ENCODE measurements at places on chromosomes 5 and 9.

DNA sequence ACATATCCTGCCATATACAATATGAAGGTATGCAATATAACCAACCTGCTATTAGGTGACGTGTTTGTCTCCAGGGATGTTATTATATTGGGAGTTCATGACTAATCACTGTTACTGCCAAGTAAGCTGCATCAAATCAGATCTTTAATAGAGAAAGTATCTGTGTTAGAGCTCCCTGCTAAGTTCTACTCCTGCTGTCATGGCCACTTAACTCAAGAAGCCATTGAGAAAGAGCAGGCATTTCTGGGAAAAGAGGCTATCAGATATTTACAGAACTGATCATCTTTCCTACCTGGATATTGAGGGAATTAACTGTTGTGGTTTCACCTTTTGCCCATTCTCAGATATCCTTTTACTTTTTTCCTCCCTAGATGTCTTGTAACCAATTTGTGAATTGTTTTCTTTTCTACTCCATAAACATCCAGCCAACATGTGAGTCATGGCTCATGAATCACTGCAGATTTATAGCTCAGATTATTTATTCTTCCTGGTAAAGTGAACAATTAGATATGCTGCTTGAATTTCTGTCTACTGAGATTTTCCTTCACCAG, 634.8 kb upstream of the FAM174A start:
- no peak for DNase-seq
- H3K27me3 ChIP-seq: no peaks in the 10 kb centered on the region
- H3K36me3 ChIP-seq: no peaks in the 10 kb centered on the region
- H3K27ac ChIP-seq: no peak overlapping the region
- H3K4me3 ChIP-seq: no peak overlapping the region

DNA sequence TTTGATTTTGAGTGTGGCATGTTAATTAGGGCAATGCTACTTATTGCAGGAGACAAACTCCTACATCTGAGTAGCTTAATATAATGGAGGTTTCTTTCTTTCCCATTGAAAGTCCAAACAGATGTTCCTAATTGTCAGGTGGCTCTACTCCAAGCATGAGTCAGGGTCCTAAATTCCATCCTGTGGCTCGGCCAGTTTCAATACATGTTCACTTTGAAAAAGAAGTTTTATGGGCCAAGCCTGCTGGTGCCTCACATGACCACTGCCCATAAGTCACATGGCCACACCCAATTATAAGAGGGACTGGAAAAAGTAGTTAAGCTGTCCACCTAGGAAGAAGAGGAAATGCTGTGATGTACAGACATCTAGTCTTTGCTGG, 170.4 kb downstream of the ARRDC3 start:
- H3K27me3 ChIP-seq: no peaks in the 10 kb centered on the region
- no peaks in the 10 kb centered on the region for H3K36me3 ChIP-seq
- peak overlapping the region; percentile 73 for H3K27ac ChIP-seq
- peak; percentile 88 for DNase-seq
- no peak overlapping the region for H3K4me3 ChIP-seq

DNA sequence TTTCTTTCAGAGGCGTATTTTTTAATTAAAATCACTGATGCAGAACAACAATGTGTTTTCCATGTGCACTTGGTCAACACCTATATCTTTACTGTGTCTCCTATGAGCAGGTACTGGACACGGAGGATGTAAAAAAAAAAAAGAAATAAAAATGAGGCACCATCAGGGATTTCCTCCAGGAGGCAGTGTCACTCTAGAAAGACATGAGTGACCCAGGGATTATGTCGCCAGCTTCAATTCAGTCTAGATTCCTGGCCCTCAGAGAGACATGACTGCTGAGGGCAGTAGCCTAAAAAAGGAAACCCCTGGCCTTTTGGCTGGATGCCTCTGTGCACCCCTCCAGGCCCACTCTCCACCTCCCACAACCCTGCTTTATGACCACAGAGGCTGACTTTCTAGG, 18.3 kb upstream of the IL33 start:
- H3K4me1 ChIP-seq: no peaks in the 10 kb centered on the region
- no peak overlapping the region for H3K4me3 ChIP-seq
- H3K27me3 ChIP-seq: no peaks in the 10 kb centered on the region
- no peaks in the 10 kb centered on the region for H3K36me3 ChIP-seq

DNA sequence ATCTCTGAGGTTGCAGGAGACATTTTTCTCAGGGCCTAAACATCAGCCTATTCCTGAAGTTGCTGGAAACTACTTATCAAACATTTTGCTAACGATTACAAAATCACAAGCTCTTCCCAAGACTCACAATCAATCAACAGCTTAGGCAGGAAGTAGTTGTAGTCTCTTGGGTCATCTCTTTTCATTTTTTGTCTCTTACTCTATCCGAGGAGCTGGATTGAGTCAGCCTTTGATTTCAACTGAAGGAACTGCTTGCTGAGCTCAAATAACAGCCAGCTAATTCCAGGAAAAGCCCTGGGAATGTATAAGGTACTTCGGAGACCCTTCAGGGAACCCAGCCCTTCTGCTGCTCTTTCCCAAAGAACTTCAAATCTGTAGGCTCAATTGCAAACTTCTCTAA, 398.9 kb downstream of the PLK2 start:
- H3K27me3 ChIP-seq: no peaks in the 10 kb centered on the region
- H3K36me3 ChIP-seq: no peaks in the 10 kb centered on the region
- DNase-seq: no peak
- no peaks in the 10 kb centered on the region for H3K4me1 ChIP-seq
- no peak overlapping the region for H3K4me3 ChIP-seq

DNA sequence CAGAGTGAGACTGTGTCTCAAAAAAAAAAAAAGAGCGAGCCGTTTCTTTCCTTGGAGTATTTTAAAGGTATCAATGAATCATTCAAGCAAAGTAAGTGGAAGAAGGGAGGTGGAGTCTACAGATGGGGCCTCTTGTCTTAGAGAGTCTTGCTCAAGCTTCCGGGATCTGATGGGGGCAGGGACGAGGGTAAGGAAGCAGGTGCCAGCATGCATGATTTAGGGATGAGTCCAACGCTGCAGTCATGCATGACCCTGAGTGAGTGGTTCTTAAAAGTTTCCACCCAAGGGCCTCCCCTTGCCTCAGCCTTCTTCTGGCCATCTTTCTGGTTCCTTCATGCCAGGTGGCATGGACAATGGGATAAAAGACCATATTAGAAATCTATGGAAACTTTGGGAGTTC, 79.6 kb downstream of the MYO10 start:
- H3K4me1 ChIP-seq: peaks cover 27% of the 10 kb centered on the region
- no peaks in the 10 kb centered on the region for H3K27me3 ChIP-seq
- H3K4me3 ChIP-seq: no peak overlapping the region
- no peak overlapping the region for H3K27ac ChIP-seq
- no peak for DNase-seq

DNA sequence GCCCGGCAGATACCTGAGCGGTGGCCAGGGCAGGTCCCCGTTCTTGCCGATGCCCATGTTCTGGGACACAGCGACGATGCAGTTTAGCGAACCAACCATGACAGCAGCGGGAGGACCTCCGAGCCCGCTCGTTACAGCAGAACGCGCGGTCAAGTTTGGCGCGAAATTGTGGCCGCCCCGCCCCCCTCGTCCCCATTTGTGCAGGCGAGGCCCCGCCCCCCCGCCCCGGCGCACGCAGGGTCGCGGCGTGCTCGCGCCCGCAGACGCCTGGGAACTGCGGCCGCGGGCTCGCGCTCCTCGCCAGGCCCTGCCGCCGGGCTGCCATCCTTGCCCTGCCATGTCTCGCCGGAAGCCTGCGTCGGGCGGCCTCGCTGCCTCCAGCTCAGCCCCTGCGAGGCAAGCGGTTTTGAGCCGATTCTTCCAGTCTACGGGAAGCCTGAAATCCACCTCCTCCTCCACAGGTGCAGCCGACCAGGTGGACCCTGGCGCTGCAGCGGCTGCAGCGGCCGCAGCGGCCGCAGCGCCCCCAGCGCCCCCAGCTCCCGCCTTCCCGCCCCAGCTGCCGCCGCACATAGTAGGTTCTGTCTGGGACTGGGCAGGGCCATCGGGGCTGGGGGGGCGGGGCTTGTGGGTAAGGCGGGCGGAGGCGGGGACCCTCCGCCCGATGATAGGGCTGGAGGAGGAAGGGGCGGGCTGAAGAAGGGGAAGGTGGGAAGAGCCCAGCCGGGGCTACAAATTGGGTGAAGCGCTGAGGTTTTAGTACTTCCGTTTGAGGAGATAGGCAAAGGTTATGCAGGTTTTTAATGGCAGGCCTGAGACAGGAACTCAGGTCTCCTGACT, at the start of the genes DHFR and MSH3:
TSS of gene DHFR (minus strand) at position 593 of the 840 bp plus-strand sequence. CDS start at position 99, 494 bp downstream.
TSS of gene MSH3 (plus strand) at position 262 of the 840 bp plus-strand sequence. CDS start at position 338, 76 bp downstream.
- peak within 1 kb of the TSS; percentile 93 for H3K27ac ChIP-seq
- H3K4me1 ChIP-seq: peaks cover 15% of the 10 kb centered on the region
- peak within 1 kb of the TSS; percentile 96 for H3K4me3 ChIP-seq
- peaks cover 9% of the 10 kb centered on the region for H3K36me3 ChIP-seq
- peak; percentile 90 for DNase-seq

GRCh38 chr9:82208741-82209450, 220.3 kb downstream of the SPATA31D1 start:
- no peaks in the 10 kb centered on the region for H3K4me1 ChIP-seq
- no peak overlapping the region for H3K27ac ChIP-seq
- no peak for DNase-seq
- no peaks in the 10 kb centered on the region for H3K27me3 ChIP-seq
- H3K4me3 ChIP-seq: no peak overlapping the region

GRCh38 chr5:91125916-91126315, 257.2 kb downstream of the ARRDC3 start:
- no peaks in the 10 kb centered on the region for H3K27me3 ChIP-seq
- no peak overlapping the region for H3K4me3 ChIP-seq
- H3K36me3 ChIP-seq: no peaks in the 10 kb centered on the region
- H3K4me1 ChIP-seq: no peaks in the 10 kb centered on the region

GRCh38 chr9:27329291-27329690, 32.3 kb upstream of the EQTN start:
- H3K4me1 ChIP-seq: no peaks in the 10 kb centered on the region
- no peak for DNase-seq
- no peak overlapping the region for H3K27ac ChIP-seq
- H3K4me3 ChIP-seq: no peak overlapping the region
- H3K36me3 ChIP-seq: no peaks in the 10 kb centered on the region

DNA sequence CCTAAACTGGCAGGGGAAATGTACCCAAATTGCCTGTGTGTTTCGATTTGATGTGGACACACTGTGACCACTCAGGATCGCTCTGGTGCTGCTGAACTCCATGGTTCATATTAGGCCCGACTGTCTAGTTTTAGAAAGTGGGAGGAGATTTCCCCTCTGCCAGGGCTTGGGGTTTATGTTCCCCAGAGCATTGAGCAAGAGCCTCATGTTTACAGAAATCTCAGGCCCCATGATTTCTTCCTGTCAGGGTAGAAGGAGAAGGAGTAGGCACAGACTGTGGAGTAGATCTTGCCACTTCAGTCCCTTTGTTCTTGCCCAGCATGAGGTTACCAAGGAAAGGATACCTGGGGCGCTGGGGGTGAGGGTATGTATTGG, 40.8 kb upstream of the GLRX start:
- peaks cover 42% of the 10 kb centered on the region for H3K4me1 ChIP-seq
- DNase-seq: peak; percentile 89
- no peaks in the 10 kb centered on the region for H3K36me3 ChIP-seq
- H3K27ac ChIP-seq: peak overlapping the region; percentile 92
- H3K4me3 ChIP-seq: no peak overlapping the region

DNA sequence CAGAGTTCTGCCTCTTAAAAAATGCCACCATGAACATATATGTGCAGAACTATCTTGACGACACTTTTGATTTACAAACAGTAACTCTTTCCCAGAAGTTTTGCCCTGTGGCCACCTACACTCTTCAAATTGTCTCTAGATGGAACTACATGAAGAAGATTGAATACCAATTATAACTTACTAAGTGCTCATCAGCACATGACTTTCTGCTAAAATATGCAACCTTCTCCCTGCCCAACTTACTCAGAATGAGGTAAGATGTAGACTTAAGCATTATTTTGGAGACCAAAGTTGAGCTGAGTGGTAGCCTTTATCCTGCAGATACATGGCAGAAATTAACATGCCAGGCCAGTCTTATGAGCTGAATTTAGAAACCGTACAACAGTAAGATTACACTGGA, 105.4 kb downstream of the SEMA5A start:
- DNase-seq: no peak
- H3K36me3 ChIP-seq: no peaks in the 10 kb centered on the region
- H3K27me3 ChIP-seq: no peaks in the 10 kb centered on the region
- H3K4me1 ChIP-seq: no peaks in the 10 kb centered on the region

GRCh38 chr9:71783120-71783523, 14.8 kb upstream of the CEMIP2 start:
- no peaks in the 10 kb centered on the region for H3K36me3 ChIP-seq
- no peak overlapping the region for H3K27ac ChIP-seq
- no peaks in the 10 kb centered on the region for H3K4me1 ChIP-seq
- no peak overlapping the region for H3K4me3 ChIP-seq

DNA sequence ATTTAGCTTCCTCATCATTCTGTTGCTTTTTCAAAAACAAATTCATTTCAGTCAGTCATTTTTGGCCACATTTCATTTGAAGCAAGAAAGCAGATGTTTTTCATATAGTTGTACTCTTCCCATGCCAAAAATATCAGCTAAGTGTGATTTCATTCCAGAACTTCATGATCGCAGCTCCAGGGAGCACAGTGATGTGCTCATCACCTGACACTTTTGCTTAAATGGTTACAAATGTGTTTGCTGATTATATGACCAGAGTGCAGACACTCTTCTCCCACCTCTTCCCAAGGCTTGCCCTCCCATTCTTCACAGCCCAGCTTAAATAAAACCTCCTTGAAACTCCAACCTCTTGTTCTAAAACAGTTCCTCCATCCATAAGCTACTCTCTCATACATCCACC, 32.6 kb downstream of the GABRB2 start:
- H3K27ac ChIP-seq: no peak overlapping the region
- H3K4me1 ChIP-seq: no peaks in the 10 kb centered on the region
- DNase-seq: no peak
- H3K36me3 ChIP-seq: no peaks in the 10 kb centered on the region
- H3K27me3 ChIP-seq: no peaks in the 10 kb centered on the region

DNA sequence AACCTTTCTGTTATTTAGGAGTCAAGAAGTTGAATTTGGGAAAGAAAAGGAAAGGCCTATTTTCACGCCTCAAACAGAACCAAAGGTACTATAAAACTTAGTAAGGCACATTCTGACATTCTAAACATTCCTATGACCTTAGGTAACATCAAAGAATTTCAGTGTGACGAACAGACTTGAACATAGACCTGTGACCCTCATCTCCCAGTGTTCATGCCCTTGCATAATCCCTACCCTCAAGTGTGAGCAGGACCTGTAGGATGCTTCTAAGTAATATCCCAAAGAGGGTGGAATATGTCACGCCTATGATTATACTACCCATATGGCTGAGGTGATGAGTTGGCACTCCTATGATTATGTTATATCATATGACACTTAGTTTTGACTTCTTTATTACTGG, 540.9 kb downstream of the KIF4B start:
- no peak for DNase-seq
- no peak overlapping the region for H3K4me3 ChIP-seq
- H3K4me1 ChIP-seq: no peaks in the 10 kb centered on the region

GRCh38 chr9:36980148-36980974, 53.7 kb downstream of the PAX5 start:
- peaks cover 64% of the 10 kb centered on the region for H3K27me3 ChIP-seq
- no peaks in the 10 kb centered on the region for H3K36me3 ChIP-seq
- no peak overlapping the region for H3K27ac ChIP-seq
- H3K4me3 ChIP-seq: no peak overlapping the region
- no peaks in the 10 kb centered on the region for H3K4me1 ChIP-seq
- no peak for DNase-seq

- H3K4me3 ChIP-seq: no peak overlapping the region
- DNase-seq: no peak
- H3K27me3 ChIP-seq: no peaks in the 10 kb centered on the region
- peaks cover 38% of the 10 kb centered on the region for H3K4me1 ChIP-seq
Observed at GRCh38 chr9:120917929-120918762, 8.4 kb downstream of the TRAF1 start.

- DNase-seq: no peak
- no peaks in the 10 kb centered on the region for H3K4me1 ChIP-seq
- H3K27ac ChIP-seq: no peak overlapping the region
- no peak overlapping the region for H3K4me3 ChIP-seq
- H3K36me3 ChIP-seq: peaks cover 2% of the 10 kb centered on the region
Observed at GRCh38 chr5:31396611-31397295, 135.1 kb downstream of the DROSHA start.
